ENCODE measurements at places on chromosomes 7 and 10.

DNA sequence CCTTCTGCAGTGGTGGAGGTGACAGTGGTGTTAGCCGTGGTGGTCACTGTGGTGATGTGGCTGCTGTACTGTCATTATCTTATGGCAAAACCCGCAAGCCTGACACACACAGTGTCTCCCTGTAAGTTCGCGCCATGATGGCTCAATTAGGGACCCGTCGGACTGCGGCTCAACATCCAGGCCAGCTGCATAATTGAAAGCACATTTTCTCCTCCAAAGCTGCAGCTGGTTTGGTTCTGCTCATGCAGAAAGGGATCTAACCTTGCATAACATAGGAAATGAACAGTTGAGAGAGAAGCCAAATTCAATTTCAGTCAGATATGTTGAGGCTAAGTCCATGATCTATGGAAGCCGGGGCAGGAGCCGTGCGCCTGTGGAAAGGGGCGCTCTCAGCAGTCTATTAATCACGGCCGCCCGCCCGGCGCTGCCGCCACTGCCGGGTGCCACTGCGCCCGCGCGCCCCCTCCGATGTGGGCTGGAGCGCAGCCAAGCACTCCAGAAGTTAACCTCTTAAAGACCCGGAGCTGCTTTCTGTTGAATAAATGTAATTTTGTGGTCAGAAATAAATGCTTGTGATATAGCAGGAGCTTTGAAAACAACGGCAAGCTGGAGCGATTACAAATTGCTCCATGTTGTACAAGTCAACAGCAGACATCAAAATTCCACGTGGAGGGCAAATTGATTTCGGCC, 227.7 kb downstream of the CUX1 start:
- DNase-seq = no peak

- DNase-seq = no peak
Measured at GRCh38 chr10:92091965-92092364, 168.4 kb downstream of the BTAF1 start.

GRCh38 chr7:7474436-7474835, 61.2 kb downstream of the COL28A1 start:
- no peak for DNase-seq

- no peak for DNase-seq
Measured at GRCh38 chr7:37531225-37531624, 82.6 kb upstream of the ELMO1 start.

- no peak for DNase-seq
Measured at GRCh38 chr10:4733150-4733842, 92.7 kb upstream of the AKR1E2 start.

GRCh38 chr7:16034353-16034752, 347.9 kb upstream of the MEOX2 start:
- no peak for DNase-seq

DNA sequence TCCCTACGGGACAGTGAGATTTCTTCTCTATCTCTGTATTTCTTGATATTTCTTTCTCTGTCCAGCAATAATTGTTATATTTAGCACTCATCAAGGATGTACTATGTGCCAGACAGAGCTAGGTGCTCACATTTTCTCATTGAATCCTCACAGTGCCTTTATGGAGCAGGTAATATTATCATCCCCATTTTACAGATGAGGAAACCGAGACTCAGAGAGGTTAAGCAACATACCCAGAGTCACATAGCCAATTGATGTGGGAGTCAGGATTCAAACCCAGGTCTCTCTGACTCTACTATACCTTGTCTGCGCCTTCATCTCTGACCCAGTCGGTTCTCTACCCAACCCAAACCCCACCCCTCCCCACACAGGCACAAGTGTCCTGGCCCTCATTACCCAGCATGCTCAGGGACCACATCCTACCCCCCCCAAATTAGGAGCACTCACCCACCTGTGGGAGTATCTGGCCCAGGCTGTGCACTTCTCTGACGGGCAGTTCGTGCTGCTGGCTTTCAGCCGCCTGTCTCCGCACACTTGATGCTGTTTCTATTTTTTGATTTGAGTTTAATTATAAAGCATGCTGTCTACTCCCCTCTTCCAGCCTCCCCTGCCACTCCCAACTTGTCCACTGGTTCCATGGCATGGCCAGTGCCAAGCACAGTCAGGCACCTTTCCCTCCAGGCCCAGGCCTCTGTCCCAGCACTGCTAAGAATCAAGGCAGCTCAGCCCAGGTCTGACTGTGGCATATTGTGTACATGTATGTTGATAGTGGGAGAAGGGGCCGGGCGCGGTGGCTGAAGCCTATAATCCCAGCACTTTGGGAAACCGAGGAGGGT, 9.8 kb upstream of the SAMD8 start:
- no peak for DNase-seq

- no peak for DNase-seq
Measured at GRCh38 chr10:80064120-80064886, 14.2 kb upstream of the TMEM254 start.

- no peak for DNase-seq
Measured at GRCh38 chr10:126431816-126432215, 43.5 kb upstream of the ADAM12 start.

DNA sequence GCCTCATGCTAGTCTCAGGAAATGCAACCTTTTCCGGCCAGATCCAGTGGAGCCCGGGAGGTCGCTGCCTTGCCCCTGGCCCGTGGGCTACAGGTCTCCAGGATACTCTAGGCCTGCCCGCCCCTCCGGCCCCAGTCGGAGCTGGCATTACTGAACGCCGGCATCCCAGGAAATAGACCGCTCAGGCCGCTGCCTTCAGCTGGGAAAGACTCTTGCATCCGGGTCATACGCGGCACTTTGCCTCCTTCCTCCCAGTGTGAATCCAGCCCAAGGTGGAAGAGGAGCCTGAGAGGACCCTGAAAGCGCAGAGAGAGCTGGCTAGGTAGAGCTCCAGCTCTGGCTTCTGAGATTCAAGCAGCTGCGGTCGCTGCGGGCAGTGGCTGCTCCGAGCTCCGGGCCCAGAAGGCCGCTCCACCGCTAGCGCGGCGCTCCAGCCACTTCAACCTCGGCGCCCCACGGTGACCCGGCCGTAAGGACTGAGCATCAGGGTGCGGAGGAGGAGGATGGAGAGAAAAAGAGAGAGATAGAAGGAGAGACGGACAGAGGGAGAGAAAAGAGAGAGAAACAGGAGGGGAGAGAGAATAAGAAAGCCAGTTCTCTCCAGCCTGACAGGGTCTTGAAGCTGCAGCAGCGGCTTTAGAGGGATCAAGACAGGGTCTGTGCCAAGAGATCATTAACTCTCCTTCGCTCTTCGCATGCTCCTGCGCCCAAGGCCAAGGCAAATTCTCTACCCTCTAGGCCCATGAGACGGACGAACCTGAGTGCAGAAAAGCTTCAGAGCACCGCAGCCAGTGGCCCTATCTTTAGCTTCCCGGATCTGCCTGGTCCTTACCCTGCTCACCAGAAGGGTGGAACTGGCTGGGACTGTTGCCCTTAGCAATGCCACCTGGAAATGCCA, 1.8 kb upstream of the HOXA10 start:
- no peak for DNase-seq

DNA sequence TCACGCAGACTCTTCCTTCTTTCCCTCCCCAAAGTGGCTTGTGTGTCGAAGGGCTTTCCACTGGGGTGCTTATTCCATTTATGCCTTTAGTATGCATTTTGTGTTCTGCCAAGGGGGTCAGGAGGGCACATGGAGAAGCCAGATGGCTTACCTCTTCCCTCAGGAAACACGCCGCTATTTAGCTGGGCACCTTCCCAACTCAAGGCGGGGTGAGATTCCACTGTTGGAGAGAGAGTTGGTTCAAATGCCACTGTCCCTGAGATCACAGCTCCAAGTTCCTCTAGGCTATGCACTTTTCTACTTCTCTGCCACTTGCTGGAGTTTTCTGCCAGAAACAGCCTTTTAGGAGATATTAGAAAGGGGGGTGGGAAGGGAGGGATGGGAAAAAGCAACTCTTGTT, 1091.8 kb downstream of the LRMDA start:
- no peak for DNase-seq

DNA sequence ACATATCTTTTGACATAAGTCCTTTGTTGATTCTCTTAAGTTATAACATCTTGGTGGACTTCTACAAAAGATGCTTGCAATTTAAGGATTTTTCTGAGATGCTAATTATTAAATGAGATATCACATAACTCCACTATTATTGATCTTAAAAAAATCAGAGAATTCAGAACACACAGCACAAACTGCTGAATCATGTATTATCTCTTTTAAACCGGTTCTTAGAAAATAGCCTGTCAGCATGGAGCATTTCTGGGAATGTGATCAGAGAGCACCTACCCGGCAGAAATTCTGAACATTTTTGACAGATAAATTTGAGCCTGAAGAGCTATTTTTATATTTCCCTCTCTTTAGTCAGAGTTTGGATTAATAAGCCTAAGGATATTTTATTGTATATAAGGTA, 50.2 kb upstream of the PCLO start:
- DNase-seq = no peak

DNA sequence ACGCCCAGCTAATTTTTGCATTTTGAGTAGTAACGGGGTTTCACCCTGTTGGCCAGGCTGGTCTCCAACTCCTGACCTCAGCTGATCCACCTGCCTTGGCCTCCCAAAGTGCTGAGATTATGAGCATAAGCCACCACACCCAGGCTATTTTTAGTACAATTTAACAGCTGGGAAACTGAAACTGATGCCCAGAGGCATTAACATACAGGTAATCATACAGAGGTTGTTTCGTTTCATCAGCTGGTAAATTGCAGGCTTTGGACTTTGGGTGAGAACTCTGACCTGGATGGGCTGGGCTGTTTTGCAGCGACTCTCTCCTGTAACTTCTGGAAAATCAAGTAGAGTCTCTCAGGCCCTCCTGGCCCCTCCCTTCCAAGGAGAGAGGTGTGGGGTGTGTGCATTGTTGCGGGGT, 6.2 kb upstream of the ACHE start:
- DNase-seq = no peak

DNA sequence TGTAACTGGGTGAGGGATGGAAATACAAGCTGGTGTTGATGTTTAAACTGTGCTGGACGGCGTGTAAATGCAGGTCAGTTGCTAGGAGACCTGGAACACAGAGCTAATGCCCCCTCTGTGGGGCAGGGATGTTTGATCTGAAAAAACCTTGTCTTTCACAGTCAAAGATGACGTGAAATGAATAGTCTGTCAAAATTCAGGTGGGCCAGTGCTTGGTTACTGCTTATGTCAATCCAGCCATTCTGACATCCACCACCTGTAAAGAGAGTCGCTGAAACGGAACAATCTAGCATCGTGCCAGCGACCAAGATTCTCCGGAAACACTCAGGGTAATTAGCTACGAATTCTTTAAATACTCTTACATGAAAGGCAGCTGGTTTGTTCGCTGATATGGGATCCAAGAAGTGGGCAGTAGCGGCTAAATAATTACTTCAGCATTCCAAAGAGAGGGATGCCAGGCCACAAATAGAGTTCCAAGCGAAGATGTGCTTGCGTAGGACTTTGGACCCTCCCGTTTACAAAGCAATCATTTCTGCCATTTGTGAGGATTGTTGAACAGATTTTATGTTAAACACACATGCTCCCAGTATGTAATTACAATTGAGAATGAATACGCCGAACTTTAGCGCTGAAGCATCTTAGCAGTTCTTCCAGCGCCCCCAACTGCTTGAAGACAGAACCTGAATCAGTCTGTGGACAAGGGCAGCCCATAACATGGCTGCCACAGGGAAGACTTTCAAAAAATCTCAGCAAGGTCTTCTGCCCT, 7.3 kb upstream of the ASB4 start:
- no peak for DNase-seq

GRCh38 chr10:73079779-73080541, 16.7 kb downstream of the P4HA1 start:
- no peak for DNase-seq

- no peak for DNase-seq
Measured at GRCh38 chr10:62578301-62578700, 204.1 kb downstream of the ZNF365 start.

DNA sequence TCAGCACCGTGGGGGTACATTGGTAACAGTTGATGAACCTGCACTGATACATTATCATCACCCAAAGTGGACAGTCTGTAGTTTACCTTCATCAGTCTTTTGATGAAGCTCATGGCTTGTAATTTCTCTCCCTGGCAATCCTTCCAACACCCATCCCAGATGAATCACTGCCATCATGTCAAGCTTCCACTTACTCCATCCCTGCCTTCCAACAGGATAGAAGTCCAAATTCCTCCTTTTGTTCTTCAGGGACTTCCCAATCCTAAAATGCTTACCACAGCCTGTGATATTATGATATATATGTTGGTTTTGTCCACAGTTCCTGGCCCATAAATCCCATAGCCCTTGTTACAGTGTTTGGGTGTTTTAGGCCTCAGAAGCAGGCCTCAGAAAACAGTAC, 16.1 kb downstream of the SNX10 start:
- DNase-seq = no peak

GRCh38 chr7:81294897-81295515, 376.2 kb upstream of the SEMA3C start:
- DNase-seq = no peak

- DNase-seq = no peak
Measured at GRCh38 chr7:50688226-50688590, 94.5 kb downstream of the GRB10 start.

DNA sequence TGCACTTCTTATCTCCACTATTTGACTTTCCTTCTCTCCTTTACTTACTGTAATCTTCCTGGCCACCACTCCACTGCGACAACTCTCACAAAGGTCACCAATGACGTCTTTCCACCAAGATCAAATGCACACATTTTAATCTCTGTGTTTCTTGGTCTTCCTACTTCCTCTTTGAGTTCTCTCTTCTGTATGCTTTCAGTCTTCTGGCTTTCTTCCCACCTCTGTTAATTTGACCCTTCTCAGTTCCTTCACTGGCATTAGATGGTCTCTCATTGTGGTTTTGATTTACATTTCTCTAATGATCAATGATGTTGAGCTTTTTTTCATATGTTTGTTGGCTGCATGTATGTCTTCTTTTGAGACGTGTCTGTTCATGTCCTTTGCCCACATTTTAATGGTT, 31.9 kb downstream of the FAM107B start:
- no peak for DNase-seq

DNA sequence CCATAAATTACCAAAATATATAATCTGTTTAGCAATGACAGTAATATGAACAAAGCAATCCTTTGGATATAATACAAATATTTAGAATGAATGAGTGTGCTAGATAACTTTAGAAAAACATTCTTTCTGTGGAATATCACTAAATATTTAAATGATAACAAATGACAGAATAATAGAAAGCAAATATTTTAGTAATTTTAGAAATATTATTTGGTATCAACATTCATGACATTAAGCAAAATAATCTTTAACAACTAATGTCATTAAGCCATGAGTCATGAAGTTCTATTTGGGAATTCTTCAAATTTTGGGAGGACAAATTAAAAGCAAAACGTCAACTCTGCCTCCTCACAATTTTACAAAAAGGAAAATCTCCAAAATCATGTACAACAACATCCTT, 844.8 kb upstream of the LRRN3 start:
- DNase-seq = no peak

- no peak for DNase-seq
Measured at GRCh38 chr7:157630301-157630853, 293.6 kb downstream of the DNAJB6 start.

- DNase-seq = no peak
Measured at GRCh38 chr10:110815354-110816004, 56.2 kb upstream of the PDCD4 start.
